Stimulated activated CD8-positive, alpha-beta memory T cell treated with anti-CD3 and anti-CD28 coated beads, Interleukin-15, amount 100 ng/mL, for 24 hours (primary cell): ENCODE measurements at places on chromosomes 12 and 14.

GRCh38 chr12:119288576-119288975 lies 46.0 kb upstream of the CCDC60 start:
- no peak for DNase-seq

- DNase-seq = no peak
Observed at GRCh38 chr14:69701291-69701690, 65.7 kb upstream of the SRSF5 start.

GRCh38 chr14:24425704-24426103 lies 3.8 kb downstream of the CBLN3 start:
- no peak for DNase-seq

DNA sequence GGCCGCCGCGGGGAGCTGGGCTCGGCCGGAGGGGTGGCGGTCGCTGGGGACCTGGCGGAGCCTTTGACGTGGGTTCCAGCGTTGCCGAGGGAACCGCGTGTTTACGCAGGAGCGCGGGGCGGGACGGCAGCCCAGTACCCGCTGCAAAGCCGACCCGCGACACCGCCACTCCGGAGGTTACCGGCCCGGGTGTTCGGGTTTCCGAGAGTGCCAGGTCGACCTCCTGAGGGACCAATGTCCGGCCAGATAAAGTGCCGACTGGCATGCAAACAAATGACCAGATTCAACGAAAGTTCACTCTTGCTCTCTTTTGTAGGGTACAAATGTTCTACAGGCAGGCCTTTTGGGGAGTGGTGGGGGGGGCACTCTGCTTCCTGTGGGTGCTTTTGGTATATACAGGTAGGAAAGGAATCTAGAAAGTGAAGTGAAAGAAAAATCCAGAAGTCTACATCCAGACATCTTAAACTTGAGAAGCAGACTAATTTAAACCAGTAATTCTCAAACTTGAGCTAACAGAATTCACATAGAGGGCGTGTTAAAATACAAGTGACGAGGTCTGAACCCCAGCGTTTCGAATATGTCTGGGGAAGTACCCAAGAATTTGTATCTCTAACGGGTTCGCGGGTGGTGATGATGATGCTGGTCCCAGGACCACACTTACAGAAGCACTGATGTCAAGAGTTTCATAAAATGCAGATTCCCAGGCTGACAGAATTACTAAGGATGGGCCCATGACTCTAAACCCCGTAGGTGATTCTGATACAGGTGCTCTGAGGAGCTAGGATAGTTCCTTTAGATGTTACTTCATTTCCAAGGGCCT lies at the start of gene GPR135:
TSS of gene GPR135 (minus strand) at position 65 of the 820 bp plus-strand sequence. CDS start 154 bp downstream, outside the sequence.
- no peak for DNase-seq

DNA sequence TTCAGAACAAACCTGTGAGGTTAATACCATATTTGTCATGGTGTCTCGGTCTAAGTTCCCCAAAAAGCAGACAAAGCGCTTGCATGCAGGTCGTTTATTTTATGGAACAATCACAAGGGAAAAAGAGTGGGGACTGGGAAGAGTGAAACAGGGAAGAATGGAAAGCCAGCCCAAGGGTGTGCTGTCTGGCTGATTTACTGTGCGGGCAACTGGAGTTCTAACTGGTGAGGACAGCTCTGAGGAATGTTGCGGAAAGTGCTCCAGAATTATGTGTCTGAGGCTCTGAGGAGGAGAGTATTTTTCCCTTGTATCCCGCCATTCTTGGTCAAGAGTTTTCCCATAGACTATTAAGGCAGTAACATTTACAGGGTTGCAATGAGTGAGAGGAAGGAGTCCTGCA lies 465.4 kb downstream of the RMST start:
- DNase-seq = no peak

DNA sequence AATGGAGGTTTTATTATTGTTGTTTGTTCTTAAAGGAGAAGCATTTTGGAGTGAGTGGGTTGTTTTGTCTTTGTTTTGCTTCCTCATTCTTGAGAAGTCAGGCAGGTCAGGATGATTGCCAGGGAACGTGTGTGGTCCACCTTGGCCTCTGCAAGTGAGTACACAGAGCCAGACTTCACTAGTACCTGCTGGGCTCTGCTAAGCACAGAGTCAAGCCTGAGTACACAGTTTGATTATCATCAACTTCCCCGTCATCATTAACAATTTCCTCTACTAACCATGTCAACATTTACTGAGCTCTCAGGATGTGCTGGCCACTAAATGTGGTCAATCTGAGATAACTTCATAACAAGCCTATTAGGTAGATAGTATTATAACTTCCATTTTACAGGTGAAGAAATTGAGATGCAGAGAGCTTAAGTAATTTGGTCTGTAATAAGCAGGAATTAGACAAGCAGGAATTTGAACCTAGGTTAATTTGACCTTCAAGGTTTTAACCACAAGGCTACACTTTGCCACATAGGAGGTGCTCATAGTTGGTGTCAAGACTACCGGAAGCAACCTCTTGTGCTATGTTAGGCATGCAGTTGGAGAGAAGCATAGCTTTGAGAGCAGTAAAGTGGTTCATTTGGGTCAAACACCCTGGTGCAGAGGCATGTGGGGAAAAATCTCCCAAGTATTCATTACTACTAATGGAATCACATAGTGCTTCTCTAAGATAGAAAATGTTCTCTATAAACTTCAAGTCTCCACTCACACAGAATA lies 178.3 kb downstream of the NUAK1 start:
- no peak for DNase-seq

GRCh38 chr14:61875483-61875882 lies 113.3 kb downstream of the SNAPC1 start:
- no peak for DNase-seq

DNA sequence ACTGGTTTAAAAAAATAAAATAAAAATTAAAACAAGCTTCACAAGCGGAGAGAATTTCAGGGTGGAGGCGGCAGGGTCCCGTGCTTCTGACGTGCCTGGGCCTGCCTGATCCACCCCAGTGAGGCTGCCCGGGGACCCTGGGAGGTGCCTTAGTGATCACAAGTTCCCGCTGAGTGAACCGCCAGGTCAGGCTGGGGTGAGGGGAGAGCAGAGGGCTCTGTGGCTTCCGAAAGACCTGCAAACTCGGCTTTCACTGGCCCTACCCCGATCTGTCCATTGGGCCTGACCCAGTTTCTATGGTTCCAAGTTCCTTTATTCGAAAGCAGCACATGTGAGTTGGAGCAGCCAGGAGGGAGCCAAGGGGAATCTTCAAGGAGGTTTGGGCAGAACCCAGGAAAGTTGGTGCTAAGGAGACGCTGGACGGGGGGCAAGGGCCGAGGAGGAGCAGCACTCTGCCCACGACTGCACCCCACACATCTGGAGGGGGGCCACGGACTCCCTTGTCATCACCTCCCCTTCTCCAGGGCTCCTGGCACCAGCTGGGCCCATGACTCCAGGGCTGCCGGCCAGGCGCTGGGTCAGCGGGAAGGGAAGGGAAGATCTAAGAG lies 12.9 kb downstream of the MMP14 start:
- no peak for DNase-seq

DNA sequence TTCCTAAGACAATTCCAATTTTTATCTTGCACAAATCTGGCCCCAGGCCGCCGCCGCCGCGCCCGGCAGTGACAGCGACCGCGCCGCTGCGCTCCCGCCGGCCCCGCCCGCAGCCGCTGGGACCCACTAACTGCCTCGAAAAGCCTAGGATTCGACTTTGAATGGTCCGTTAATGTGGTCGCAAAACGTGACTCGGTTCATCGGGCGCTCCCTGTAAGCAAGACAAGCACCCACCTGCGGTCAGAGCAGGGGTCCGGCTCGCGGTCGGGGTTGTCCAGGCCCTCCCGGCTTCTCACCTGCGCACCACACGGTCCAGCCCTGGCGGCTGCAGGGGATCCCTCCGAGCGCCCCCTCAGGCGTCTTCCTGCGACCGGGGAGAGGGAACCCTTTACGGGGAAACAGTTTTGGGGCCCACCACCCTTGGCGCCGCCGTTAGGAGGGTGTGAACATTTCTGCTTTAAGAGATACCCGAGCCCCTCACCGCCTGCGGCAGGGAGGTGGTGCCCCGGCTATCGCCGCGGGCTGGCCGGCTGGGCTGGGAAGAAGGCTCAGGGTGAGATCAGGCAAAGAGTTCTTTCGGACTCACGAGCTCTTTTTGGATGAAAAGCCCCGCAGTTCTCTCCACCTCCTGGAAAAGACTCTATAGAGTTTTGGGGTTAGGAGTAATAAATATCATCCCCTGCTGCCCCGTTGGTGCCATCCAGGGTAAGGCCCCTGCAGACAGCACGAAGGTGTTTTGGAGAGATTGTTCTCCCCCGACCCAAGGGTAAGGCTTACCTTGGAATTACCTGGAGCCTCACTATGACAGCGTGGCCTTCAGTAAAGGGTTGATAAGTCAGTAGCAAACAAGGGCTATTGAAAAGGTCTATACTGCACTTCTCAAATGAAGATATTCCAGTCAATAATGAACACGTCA lies 13.6 kb upstream of the FOXJ2 start:
- DNase-seq = no peak

DNA sequence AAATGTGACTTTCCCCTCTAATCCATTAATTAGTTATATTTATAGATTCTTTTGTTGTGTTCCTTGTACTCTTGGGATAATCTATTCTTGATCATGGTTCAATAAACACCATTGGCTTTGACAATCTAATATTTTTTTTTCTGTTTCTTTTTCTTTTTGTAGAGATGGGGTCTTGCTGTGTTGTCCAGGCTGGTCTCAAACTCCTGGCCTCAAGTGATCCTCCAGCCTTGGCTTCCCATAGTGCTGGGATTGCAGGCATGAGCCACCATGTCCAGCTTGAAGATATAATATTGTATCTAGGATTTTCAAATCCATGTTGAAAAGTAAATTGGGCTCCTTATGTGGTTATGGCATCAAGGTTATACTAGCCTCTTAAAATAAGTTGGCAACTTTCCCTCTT lies 6.2 kb downstream of the DNAL1 start:
- no peak for DNase-seq

- no peak for DNase-seq
Observed at GRCh38 chr14:63857466-63858030, 4.7 kb downstream of the SYNE2 start.

GRCh38 chr12:40253936-40254335 lies 29.1 kb downstream of the LRRK2 start:
- DNase-seq = no peak

DNA sequence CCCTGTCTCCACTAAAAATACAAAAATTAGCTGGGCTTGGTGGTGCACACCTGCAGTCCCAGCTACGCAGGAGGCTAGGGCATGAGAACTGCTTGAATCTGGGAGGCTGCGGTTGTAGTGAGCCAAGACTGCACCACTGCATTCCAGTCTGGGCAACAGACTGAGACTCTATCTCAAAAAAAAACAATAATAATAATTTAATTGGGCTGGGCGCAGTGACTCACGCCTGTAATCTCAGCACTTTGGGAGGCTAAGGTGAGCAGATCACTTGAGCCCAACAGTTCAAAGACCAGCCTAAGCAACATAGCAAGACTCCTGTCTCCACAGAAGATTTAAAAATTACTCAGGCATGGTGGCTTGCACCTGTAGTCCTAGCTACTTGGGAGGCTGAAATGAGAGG lies 26.7 kb downstream of the CBX5 start:
- no peak for DNase-seq

DNA sequence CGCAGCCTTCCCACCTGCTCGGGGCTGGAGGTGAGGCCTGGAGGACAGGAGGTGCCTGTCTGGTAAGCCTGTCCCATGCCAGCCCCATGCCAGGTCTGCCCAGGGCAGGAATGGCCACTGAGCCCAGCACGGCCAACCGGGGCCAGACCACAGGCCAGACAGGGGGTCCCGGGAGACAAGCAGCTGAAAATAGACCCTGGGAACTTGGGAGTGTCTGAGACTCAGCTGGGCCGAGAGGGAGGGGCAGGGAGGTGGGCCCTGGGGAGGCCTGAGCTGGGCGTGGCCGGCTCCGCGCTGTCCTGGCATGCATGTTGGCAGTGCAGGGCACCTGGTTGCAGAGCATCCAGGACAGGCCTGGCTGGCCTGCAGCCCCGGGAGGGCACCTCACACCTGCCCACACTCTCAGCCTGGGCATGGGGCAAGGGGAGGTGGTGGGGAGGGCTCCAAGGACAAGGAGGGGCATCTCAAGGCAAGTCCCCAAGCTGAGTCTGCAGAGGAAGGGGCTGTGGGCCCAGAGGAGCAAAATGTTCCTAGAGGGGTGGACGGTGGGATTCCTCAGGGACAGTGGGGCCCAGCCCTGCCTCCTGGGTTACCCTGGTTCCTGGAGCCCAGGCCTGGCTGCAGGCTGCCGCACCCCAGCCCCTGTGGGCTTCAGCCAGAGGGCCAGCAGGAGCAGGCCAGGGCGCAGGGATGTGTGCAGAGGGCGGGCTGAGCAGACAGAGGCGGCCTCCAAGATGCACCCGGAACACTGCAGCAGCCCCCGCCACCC lies 3.2 kb upstream of the CRIP1 start:
- no peak for DNase-seq

GRCh38 chr12:126518596-126519200 lies 1453.5 kb downstream of the AACS start:
- DNase-seq = no peak

- no peak for DNase-seq
Observed at GRCh38 chr12:92558215-92558773, 144.5 kb upstream of the PLEKHG7 start.

DNA sequence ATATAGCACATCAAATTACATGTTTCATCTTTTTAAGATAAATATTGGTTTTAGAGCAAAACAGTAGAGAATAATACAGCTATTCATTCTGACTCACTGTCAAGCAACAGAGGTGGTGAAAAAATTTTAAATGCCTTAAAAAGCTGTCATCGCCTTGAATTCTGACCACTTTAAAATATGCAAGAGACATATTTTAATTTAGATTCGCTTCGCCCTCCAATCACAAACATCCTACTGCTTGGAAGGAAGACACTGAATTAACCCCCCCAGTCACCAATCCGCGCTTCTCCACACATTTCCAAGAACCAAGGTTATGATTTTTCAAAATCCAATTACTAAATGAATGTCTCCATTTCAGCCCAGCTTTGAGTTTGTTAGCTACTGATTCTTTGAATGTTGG lies 112.4 kb downstream of the TMEM132D start:
- no peak for DNase-seq

DNA sequence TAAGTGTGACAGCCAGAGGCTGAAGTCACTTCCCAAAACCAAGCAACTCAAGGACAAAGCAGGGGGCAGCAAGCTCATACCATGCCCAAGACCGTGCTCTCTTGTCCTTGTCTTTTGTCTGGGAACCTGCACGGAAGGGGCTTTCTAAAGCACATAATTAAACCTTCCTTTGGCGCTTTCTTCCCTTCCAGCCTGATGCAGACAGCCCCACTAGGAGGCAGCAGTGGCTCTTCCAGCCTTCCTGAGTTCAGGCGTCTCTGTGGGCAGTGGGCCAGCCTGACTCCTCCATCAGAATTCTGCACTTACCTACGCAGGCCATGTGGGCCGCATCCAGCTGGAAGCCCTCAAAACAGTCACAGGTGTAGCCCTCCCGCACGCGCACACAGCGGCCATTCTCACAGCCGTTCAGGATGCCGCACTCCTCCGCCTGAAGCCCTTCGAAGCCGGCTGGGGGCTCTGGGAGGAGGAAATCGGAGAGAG lies 7.6 kb downstream of the ISCA2 start:
- DNase-seq = no peak

GRCh38 chr12:5507401-5507935 lies 75.6 kb downstream of the NTF3 start:
- no peak for DNase-seq

GRCh38 chr12:12715459-12716150 lies 1.6 kb upstream of the CDKN1B start:
- DNase-seq = no peak

- no peak for DNase-seq
Observed at GRCh38 chr12:115002434-115002833, 318.5 kb upstream of the TBX3 start.
